Karpas-422 (cell line): ENCODE measurements at places on chromosomes 13 and 19.

DNA sequence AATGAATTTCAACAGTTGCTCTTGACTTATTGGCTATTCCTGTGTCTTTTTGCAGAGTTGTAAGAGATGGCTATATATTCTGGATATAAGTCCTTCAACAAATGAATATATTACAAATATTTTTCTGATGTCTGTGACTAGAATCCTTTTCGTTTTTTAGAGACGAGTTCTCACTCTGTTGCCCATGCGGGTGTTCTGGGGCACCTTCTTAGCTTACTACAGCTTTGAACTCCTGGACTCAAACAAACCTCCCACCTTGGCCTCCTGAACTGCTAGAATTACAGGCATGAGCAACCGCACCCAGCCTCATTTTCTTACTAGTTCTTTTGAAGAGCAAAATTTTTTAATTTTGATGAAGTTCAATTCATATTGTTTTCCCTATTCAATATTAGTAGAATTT is 287.8 kb downstream of the LIG4 start:
- no peak for DNase-seq

DNA sequence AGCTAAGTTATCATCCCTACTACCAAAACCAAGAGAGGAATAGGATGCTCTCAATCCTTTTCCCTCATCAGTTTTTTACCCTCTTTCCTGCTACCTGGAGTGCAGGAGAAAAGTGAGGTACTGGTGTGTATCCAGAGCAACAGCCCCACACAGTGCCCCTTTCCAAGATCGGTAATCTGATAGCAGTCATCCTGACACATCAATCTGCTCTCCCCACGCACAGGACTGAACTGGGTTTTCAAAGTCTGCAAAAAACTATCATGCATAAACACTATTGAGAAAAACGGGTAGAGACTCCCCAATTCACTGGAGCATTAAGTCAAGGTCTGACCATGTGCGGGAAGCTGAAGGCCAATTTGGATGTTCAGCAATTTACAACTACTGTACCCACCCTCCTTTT is 284.8 kb downstream of the RBM26 start:
- DNase-seq = no peak

- peak; percentile 75 for DNase-seq
These were observed 2.3 kb upstream of the DOCK6 start for GRCh38 chr19:11264452-11265176.

DNA sequence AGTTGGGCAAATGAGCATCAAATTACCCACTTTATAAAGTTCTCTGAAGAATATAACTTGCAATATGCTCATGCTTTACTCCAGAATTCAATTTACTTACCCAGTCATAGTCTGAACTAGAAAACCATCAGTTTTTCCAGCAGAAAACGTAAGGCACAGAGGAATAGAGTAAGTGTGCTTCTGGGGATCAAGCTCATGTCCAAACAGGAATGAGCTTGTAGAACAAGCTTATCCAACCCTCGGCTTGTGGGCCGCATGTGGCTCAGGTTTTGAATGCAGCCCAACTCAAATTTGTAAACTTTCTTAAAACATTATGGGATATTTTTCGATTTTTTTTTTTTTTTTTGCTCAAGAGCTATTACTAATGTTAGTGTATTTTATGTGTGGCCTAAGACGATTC is 308.5 kb upstream of the KLF12 start:
- no peak for DNase-seq

DNA sequence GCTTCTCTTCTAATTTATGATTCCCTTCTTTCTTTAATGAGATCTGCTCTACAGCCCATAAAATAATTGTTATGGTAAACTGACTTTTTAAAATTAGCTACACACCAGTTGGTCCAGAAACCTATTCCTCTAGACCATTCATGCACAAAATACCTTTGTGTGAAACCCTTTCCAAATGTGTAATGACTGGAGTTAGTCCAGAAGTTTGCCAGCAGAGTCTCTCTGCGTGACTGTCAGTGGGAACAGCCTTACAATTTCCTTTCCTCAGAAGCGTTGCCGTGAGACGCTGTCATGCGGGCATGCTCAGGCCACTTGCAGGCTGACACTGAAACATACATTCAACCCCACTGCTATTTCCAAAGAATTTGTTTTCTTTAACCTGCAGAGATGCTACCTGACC is 965.2 kb downstream of the PCDH9 start:
- DNase-seq = no peak

DNA sequence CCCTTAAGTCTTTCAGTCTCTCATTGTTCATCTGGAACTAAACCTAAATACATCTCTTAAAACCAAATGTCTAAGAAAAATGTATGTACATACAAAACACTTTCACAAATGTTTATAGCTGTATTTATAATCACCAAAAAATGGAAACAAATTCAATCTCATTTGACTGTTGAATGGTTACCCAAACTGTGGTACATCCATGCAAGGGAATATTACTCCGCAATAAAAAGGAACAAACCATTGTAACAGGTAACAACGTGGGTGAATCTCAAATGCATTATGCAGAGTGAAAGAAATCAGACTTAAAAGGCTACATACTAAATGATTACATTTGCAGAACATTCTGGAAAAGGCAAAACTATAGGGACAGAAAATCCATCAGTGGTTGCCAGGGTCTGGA is 425.2 kb downstream of the COG6 start:
- no peak for DNase-seq

DNA sequence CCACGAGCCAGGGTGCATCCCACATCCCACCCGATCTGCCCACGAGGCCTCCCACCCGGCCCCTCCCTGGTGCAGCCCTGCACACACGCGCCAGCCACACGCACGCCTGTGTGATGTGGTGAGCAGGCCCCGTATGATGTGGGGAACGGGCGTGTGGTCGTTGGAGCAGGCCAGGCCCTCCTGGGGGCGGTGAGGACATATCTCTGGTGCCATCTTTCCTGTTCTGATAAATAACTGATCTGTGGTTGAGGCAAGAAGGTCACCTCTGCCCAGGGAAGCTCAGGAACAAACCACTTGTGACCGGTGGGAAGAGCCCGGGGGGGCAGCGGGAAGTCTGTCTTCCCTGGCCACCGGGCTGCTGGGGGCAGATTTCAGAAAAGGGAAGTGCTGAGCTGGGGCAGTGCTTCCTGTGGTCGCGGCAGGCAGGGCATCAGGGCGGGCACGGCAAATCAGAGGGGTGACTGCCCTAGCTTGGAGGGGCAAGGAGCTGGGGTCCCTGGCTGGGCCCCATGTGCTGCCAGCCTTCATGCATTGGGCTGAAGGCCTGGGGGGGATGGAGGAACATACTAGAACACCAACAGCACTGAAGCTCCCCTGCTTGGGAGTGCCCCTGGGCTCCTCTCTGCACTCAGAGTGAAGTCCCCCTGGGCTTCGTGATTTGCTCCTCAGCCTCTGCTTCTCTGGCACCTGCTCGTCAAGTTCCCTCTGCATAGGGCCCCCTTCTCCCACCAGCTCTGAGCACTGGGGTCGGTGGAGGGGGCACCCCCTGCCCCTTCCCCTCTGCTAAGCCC is 35.2 kb upstream of the SLC7A10 start:
- no peak for DNase-seq

- no peak for DNase-seq
These were observed 201.8 kb downstream of the LHFPL6 start for GRCh38 chr13:39401046-39401705.

GRCh38 chr13:101343128-101343787 is 73.0 kb downstream of the NALCN start:
- DNase-seq = no peak

- DNase-seq = peak; percentile 80
These were observed 108.8 kb downstream of the KCNRG start for GRCh38 chr13:50123862-50124535.

GRCh38 chr19:28603453-28603852 is 609.5 kb downstream of the UQCRFS1 start:
- DNase-seq = no peak

- no peak for DNase-seq
These were observed 20.6 kb upstream of the TNFSF11 start for GRCh38 chr13:42553098-42554046.

- no peak for DNase-seq
These were observed 122.7 kb downstream of the AKAP11 start for GRCh38 chr13:42394711-42395085.

- DNase-seq = no peak
These were observed 40.0 kb upstream of the KL start for GRCh38 chr13:32976056-32976805.

- peak; percentile 66 for DNase-seq
These were observed 302.0 kb upstream of the MIR17HG start for GRCh38 chr13:91045351-91046034.

GRCh38 chr13:30797847-30798535 is 62.6 kb downstream of the ALOX5AP start:
- DNase-seq = no peak

- no peak for DNase-seq
These were observed 63.5 kb upstream of the CSNK1A1L start for GRCh38 chr13:37168926-37169325.

GRCh38 chr19:6725513-6726231 is 5.2 kb upstream of the C3 start:
- DNase-seq = no peak

DNA sequence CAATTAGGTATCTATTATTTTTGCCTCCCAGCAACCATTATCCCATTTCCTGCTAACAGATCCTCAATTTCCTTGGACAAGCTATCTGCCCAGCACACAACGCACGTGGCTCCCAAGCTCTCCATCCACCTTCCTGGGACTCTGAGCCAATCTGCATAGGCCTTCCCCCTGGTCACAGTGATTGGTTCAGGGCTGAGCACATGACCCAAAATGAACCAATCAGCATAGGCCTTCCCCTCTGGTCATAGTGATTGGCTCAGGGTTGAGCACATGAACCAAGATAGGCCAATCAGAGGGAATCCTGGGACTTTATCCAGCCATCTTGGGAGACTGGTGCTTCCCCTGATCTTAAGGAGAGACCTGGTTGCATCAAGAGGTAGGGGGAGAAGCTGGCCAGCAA is 5.8 kb downstream of the CPAMD8 start:
- peak; percentile 81 for DNase-seq

DNA sequence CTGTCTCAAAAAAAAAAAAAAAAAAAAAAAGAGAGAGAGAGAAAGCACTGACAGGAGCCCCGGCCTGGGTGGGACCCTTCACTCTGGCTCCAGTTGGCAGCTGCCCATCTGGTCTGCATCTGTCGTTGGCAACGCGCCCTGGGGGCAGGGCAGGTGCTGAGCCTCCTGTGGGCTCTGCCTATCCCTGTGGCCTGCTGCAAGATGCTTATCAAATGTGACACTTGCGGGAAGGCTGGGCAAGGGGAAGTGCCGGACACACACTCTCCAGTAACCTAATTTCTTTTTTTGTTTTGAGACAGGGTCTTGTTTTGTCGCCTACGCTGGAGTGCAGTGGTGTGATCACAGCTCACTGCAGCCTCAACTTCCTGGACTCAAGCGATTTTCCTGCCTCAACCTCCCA is 10.7 kb upstream of the KPTN start:
- no peak for DNase-seq

DNA sequence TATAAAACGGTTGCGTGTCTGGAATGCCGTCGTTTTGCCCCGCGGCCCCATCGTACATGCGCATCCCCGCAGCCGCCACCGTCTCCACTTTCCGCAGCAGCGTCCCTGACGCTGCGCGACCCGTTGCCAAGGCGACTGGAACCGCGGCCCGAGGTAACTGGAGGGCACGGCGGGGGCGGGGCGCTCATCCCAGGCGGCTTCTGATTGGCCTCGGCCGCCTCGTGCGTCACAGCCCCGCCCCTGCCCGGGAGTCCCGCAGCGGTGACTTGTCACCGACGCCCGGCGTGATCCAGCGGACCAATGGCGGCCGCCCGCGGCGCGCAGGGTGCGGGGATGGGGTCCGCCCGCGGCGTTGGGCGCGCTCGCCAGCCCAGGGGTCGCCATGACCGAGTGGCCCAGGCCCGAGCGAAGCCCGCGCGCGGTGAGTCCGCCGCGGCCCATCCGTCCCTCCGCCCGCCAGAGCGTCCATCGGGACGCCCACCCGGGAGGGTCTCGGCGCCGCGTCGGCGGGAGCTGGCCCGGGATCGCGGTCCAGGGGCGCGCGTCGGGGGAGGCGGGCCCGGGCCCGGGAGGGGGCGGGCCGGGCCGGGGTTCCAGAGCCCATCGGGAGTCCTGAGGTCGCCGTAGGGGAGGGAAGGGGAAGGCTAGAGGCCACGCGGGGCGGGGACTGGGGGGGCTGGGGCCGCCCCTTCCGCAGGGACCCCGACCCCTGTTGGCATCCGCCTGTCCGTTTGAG is at the start of gene ZSCAN1:
ZSCAN1 (plus strand) TSS at position 285 of the 736 bp plus-strand sequence. CDS start 3,812 bp downstream, outside the sequence.
- DNase-seq = no peak
